Omental fat pad (tissue), 4 donors: ENCODE measurements at places on chromosomes 16 and 17. TPM values are rescaled to one million over a fixed set of nuclear protein-coding genes. Genes with fewer than 3 reads are reported as not detected.

- no peak for DNase-seq
Measured at GRCh38 chr16:66529475-66529874, 20.4 kb downstream of the TK2 start.

GRCh38 chr16:50259334-50260205, 6.8 kb upstream of the ADCY7 start:
- no peak for DNase-seq

GRCh38 chr16:51629576-51629975, 478.5 kb upstream of the SALL1 start:
- DNase-seq = no peak

The MYCBPAP gene
- 0.36 TPM for total RNA-seq

DNA sequence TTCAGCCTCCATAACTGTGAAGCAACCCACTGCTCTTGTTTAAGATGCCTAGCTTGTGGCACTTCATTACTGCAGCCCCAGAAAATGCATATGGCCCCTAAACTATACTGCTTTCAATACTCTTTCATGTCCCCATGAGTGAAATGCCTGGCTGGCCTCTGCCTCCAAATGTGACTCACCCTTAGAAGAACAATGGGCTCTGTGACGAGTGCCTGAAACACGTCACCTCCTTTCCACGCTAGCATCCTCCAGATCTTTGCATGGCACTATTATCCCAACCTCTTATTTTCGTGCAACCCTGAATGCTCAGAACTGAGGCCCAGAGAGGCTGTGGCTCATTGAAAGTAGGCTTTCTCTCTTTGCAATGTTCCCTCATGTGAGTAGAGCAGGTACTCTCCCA, 233.1 kb downstream of the CBLN1 start:
- DNase-seq = no peak

The DEXI gene
- total RNA-seq = 56.8 TPM

DNA sequence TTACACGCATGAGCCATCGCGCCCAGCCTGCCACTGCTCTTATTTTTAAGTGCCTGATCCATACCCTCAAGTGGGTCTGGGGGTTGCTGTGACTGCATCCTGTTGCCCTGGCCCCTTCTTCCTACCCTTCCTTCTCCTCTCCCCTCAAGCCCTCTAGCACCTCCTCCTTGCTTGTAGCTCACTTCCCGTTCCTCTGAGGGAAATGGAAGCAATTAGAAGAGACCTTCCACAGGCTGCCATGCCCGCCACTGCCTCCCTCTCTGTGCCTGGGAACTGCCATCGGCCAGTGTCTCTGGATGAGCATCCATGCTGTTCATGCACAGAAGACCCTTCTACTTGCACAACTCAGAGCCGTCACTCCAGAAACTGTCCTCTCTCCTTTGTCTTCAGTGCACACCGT, 10.6 kb upstream of the TFAP4 start:
- DNase-seq = no peak

The SLC13A5 gene
- not detected for total RNA-seq

The WFDC1 gene
- 0.36 TPM for total RNA-seq
